ENCODE measurements at places on chromosomes 5 and 9.

GRCh38 chr9:2742214-2742613, 24.9 kb downstream of the KCNV2 start:
- DNase-seq, result no peak

GRCh38 chr5:169874621-169875020, 105.7 kb downstream of the INSYN2B start:
- DNase-seq, result no peak

- DNase-seq, result no peak
Measured at GRCh38 chr5:172437445-172438318, 16.6 kb downstream of the SH3PXD2B start.

- no peak for DNase-seq
Measured at GRCh38 chr9:117403848-117404247, 11.0 kb downstream of the ASTN2 start.

DNA sequence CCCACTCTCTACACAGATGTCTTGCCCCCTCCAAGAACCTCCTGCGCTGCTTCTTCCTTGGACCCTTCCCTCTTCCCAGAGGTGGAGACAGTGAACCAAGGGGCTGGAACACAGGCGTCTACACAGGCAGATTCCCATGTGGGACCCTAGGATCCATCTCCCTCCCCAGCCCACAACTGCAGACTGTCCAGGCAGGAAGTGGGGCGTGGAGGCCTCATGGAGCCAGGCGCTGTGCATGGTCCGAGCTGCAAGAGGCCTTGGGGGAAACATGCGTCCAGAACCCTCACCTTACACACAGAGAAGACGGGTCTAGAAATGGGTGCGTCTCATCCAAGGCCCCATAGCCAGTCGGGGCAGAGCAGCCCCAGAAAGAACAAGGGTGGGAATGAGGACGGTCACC, 117.5 kb downstream of the VAV2 start:
- DNase-seq, result no peak

DNA sequence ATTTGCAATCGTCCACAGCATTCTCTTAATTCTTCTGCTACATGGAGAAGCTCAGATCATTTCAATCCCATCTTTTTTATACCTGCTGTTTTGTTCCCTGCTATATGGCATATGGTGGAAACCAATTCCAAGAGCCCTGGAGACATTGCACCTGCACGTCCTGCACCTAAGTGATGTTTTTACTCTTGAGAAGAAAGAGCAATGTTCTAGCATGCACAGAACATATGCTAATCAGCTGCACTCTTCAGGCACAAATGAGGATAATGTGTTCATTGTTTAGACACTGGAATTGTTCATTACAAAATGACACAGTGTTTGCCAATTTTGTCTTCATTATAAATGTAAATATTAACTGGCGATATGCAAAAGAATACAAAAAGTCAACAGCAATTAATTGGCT, 935.8 kb downstream of the TLE4 start:
- DNase-seq, result no peak

DNA sequence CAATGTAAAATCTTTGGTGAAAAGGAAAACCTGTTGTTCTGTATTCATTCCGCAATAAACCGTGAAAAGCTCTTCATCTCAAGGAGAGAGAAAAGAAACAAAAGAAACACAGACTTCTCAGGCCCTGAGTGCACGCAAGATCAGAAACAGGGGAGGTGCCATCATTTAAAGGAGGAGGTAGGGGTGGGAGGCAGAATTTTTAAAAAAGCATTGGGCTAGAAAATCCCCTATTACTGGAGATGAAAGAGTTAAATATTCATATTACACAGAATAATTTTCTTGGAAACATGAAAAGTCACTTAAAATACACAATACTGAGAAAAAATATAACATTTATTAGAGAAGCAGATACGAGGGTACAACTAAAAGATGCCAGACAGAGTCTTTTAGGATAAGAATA, 56.3 kb downstream of the USP20 start:
- DNase-seq, result no peak

GRCh38 chr5:83551821-83552220, 80.3 kb downstream of the VCAN start:
- DNase-seq, result no peak

GRCh38 chr9:134187110-134187531, 22.8 kb upstream of the RNU6ATAC start:
- DNase-seq, result no peak

DNA sequence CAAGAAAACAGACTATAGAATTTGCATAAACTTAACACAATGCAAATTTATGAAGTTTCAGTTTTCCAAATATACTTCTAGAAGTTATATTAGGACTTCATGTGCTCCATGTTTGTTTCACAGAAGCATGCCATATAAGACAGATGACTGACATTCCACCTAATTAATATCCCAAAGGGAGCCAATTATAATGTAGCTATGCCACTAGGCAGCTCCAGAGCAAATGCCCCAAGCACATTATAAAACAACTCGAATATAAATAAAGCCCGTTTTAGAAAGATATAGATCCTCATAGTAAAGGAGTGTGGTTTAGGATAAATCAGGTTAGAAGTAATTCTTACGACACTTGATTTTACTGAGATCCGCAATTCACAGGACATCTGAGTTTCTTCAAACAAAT, 8.9 kb downstream of the DROSHA start:
- DNase-seq, result no peak

DNA sequence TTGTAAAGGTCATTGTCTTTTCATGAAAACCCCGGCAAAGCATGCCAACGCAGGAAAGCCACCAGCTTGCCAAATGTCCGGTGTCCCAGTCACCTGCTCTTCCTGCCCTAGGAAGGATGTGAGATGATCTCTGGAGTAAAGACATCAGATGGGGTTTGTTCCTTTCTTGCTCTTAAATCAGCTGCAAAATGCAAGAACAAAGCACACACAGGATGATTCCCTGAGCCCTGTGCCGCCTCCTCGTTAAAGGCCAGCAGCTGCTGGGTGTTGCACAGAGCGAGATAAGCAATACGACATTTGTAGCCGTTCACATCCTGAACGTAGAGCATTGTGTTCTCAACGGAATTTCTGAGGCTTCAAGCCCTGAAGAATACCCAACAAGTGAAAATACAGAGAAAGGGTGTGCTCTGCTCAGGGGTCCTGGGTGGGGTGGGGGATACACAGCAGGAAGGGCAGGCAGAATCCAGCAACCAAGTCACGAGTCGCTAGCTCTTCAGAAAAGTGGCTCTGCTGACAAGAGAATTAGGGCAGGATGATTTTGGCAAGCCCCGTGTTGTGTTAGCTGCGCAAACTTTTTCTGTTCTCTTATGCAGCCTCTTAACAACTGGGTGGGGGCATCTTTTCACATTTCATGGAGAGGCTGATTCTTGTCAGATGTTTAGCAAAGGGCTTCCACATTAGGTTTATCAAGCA, 229.2 kb upstream of the MAP3K1 start:
- DNase-seq, result no peak

- no peak for DNase-seq
Measured at GRCh38 chr5:10756549-10756948, 4.5 kb downstream of the DAP start.

- DNase-seq, result no peak
Measured at GRCh38 chr5:16618138-16618897, 1.5 kb upstream of the RETREG1 start.

GRCh38 chr5:179344431-179345182, 654 bp downstream of the ADAMTS2 start:
- DNase-seq, result no peak

DNA sequence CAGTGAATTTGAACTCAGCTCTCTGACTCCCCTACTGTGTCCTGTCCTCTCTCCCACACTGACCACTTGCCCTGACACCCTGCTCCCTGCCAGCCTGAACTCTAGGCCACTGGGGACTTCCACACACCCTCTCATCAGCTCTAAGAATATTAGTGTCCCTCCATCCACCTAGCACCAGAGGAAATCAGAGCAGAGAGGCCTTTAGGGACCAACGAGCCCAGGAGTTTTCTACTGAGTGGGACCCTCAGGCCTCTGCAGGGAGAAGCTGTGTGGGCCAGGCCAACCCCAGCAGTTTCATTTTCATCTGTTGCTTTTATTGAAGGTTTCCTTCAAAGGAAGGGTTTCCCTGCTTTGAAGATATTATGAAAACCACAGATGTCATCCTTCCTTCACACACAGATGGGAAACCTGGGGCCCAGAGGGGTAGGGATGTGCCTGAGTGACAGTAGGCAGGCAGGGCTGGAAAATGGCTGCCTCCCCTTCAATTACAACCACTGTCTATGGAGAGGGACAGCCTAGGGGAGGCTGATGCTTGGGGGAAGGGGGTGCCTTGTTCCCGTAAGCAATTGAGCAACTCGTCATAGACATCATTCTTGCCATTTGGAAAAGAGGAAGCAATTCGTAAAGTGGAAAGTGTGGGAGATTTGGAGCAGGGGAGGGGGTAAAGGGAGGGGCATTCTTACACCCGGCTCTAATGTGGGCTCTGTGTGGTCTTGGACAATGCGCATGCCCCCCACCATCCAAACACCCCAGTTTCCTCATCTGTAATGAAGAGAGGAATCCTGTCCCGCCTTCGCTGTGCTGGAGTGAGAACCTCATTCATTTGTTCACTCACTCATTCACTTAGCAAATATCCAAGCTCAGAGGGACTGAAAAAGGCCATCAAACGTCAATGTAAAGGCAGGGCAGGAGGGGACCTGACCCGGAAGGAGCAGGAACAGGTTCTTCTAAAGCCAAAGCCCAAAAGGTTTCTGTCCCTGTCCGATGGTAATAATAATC, 3.9 kb downstream of the GLIPR2 start:
- no peak for DNase-seq

DNA sequence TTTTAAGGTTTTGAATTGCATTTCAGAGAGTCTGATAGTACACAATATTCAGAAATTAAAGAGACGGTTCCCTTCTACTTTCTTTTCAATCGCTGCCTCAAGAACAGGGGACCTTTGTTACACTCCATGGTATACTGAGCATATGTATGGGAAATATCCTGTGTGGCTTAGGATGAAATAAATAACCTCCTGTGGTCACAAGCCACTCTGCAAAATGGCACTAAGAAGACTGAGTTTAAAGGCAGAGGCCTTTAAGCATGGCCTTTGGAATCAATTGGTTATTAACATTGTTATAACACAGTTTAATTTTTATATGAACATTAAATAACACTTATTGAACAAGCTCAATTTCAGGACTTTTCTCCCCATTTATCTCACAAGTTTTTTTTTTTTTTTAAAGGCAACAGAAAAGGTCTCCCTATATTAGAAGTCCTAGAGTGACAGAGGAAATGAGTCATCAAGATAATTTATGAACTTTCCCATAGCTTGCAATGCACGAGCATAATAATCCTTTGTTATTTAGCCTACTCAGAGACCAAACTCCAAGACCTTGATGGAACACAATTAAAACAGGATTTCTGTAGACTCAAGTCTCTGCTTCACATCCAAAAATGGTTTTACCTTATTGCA, 341.9 kb downstream of the TMEM167A start:
- no peak for DNase-seq

DNA sequence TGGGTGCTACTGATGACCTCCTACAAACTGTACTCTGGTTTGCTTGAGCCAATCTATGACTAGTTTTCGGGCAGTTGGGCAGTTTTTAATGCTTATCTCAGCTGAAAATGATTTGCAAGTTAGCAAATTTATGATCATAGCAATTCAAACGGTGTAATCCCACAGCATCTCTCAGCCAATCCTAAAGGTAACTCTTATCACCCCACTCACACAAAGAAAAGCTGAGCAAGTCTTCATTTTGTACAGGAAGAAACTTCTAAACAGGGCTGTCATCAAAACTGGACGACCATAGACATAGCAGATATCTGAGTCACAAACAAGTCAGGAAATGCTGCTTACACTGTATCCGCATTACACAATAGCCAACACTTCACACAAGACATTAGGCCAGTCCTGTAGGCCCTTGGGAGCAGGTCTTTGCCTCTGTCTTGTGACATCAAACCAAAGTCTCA, 2.6 kb upstream of the ENC1 start:
- no peak for DNase-seq

DNA sequence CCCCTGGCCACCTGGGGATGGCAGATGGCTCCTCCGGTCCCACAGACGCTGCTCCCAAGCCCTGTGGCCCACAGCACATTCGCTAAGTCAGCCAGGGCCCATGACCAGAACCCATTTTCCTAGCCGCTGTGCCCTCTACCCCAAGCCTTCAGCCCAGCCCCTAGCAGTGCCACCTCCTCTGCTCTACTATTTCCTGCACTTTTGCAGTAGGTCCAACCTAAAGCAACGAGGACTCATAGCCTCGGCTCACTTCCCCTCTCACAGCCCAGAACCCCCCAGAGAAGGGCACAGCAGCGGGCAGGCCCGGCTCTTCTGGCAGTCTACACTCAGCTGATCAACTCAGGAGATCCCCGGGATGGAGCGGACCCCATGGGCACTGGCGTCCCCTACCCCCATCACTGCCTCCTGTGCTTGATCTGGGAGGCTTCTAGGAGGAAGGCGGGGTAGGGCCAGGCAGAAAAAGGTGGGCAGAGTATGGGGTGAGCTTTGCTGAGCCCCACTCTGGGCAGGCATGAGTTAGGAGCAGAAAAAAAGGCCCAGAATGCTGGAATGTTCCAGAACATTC, 111.2 kb downstream of the ZNF354C start:
- DNase-seq, result no peak

DNA sequence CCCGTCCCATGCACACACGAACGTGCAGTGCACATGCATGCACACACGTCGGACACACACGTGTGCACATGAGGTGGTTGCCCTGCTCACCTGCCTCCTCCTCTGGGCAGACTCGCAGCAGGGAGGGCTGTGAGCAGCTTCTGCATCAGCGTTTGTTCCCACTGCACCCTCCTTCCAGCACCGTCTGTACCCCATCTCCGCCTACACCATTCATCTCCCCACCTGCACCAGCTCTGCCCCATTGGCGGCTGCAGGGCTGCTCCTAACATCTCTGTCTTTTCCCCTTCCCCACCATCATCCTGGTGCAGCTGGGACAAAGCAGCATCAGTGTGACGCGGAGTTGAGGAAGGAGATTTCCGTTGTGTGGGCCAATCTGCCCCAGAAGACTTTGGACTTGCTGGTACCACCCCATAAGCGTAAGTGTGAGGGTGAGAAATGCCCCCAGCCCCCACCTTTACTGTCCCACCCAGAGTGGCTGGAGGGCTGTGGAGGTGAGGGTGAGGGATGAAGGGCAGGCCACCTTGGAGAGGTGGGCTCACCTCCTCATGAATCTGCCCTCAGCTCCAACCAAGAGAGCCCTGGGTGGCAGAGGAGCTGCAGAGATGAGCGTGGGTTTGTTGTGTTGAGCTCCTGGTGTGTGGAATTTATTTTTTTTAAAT, 234.6 kb downstream of the CACNA1B start:
- no peak for DNase-seq

DNA sequence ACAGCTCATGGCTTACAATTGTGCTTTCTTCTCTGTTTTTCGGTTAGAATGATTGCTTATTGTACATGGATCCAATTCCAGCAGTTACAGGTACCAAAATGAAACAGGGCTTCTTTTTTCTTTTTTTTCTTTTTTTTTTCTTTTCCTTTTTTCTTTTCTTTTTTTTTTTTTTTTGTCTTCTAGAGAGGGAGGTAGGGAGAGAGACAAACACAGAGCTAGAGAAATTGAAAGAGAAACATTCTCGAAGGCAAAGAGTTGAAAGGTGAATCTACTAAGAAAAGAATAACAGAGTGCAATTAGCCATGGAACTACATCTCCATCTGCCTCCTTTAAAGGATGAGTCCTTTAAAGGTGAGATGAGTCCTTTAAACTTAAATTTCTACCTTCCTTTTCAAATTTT, 1.0 kb upstream of the EDIL3 start:
- no peak for DNase-seq

Measured in stimulated activated CD4-positive, alpha-beta T cell treated with anti-CD3 and anti-CD28 coated beads, Interleukin-4, amount 100 ng/mL, for 48 hours (primary cell).